ENCODE measurements at places on chromosomes 12 and 14.

DNA sequence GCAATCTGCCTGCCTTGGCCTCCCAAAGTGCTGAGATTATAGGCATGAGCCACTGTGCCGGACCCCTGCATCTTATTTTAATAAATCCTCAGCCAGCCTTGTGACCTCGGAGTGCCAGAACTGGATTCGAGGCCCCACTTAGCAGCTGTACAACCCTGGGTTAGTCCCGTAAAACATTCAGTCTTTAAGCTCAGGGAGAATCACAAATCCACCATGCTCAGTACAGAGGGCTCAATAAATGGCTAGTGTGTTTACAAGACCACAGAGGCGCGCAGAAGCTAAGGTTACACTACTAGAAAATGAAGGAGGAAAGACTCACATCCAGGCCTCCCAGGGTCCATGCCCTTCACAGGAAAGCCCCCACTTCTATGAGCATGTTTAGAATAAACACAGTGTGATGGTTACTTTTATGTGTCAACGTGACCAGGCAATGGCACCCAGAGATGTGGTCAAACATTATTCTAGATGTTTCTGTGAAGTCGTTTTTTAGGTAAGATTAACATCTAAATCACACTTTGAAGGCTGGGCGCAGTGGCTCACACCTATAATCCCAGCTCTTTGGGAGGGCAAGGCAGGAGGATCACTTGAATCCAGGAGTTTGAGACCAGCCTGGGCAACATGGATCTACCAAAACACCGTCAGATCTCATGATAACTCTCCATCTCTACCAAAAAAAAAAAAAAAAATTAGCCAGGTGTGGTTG lies 55.3 kb downstream of the CLMN start:
- DNase-seq: no peak

DNA sequence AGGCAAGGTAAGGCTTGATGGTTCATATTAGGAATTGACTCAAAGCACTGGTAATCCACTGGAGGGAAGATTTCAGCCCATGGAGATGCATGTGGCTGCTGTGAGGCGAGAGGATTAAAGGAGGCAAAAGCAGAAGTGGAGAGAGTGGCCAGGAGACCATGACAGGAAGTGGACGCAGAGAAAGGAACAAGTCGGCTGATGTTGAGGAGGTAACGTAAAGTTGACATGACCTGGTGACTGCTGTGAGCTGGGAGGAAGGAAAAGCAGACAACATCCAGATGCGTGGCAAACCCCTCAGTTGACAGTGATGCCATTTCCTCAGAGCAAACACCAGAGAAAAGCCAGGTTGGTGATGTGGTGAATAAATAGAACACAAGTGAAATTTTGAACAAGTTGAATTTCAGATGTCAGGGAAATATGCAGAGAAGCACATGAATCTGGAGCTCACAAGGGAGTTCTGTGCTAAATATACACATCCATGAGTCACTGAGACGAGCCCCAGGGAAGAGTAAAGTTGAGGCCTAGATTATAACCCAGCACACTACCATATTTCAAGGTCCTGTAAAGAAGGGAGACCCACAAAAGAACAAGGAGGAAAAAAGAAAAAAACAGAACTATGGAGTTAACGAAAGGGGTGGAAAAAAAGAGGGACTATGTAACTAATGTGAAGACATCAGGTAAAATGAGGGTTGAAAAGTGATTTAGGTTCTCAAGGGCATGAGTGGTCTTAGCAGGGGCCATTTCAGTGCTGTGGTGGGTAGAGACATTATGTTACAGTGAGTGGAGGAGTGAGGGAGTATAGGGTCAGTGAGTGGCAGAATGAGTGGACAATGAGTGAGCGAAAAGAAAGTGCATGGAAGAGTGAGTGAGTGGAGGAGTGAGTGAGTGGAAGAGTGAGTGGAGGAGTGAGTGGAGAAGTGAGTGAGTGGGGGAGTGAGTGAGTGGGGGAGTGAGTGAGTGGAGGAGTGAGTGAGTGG lies 61.6 kb upstream of the GZMB start:
- no peak for DNase-seq

- DNase-seq: no peak
These were observed 18.9 kb upstream of the CMKLR1 start for GRCh38 chr12:108357834-108358579.

DNA sequence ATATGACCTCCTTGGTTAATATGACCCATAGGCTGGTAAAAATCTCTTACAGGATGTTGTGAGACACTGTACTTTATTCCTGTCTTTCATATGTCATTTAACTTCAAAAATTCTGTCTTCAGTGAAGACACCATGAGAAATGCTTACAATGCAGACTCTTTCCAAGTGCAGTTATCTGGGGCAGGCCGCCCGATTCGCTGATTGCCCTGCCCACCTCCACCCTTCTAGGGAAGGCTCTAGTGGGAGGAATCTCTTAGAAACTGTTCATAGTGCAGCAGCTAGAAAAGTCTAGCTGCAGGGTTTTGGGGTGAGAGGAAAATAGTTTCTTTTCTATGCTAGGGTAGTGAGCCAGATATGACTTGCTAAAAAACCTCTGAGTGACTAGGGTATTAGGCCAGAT lies 15.0 kb upstream of the CIPC start:
- DNase-seq: no peak

- no peak for DNase-seq
These were observed 351.0 kb downstream of the NAV3 start for GRCh38 chr12:78181544-78182162.

- DNase-seq: no peak
These were observed 120.3 kb downstream of the FBXL14 start for GRCh38 chr12:1474041-1474573.

DNA sequence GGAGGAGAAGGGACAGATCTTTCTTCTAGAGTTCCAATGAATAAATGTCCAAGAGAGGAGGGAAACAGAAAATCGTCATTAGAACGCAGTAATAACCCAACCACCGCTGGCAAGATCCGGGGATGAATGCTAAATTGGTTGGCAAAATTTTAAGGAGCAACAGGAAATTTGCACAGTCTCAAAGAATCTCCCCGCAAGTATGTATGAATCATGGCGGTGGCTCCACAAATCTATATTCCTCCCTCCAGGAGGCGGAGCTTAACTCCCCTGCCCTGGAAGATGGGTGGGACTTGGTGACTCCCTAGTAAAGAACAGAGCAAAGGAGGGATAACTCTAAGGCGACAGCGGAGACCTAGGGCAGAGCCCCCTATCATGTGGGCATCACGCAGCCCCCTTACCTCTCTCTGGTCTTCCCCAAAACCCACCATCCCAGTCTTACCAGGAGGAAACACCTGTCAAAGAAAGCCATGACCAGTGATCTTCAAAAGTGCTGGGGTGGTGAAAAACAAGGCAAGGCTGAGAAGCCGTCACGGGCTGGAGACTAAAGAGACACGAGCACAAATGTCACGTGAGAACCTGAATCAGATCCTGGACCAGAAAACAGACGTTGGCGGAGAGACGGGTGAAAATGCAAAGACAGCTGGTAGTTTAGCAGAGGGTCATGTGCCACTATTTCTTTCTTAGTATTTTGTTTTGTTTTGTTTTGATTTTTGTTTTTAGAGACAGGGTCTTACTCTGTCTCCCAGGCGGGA lies 125.8 kb downstream of the NCOR2 start:
- no peak for DNase-seq

DNA sequence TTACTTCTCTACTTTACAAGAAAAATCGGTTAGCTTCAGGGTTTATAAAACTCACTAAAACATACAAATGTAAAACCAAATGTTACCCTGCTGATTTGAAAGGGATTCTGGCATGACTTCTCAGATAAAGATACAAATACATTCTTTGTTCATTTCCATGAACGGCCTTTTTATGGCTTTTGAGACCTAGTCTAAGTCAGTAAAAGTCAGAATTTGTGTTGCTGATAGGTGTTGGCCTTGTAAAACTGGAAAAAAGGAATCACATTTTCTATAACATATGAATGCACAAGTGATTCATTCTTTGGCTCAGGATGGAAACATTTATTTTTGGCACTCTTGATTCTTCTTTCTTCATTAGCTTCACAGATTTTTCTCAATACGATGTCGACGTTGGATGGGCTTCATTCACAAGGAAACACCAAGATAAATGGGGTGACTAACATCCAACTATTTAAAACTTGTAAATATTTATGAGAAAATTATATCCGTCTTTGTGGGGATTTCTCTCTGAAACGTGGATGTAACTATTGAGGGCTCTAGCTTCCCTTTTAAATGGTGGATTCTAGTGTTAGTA lies 27.0 kb upstream of the CPM start:
- DNase-seq: no peak

DNA sequence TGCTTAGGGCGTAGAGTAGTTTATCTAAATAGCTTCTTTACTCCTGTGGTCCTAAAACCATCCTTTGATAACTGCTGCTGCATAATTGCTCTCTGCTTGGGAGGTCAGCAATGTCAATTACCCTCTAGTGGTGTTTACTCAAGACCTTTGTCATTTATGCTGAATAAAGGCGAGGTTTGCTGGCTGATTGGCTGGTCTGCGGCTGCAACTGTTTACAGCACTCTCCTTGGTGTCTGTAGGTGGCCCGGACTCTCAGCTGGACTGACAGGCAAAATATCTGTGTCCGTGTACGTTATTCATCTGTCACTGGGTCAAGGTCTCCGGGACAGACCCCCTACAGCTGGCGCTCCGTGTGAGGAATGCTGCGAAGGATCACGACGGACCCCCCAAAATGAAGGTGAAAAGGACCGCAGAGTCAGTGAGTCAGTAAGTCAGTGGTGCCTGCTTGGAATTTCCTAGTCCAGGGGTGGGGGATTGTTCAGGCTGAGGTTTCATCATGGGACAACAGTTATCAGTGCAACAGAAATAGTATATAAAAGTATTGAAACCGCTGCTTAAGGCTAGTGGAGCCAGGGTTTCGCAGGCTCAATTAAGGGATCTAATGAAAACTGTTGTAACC lies 253.3 kb upstream of the DIO2 start:
- no peak for DNase-seq

DNA sequence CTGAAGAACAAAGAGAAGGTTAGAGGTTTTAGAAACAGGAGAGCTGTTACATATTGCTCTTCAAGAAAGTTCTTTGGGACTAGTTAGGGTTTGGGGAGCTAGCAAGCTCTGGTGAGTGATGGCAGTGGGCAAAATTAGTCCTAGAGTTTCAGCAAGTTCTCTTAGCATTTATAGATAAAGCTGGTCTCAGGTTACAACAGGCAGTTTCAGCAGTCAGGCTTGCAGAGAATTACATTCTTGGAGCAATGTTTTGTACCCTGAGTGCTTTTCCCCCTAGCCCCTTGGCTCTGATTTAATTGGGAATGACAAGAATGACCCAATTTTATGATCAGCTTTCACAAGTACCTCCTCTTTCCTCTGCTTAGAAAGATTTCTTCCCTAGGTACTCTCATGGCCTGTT lies 21.4 kb upstream of the EID3 start:
- no peak for DNase-seq

DNA sequence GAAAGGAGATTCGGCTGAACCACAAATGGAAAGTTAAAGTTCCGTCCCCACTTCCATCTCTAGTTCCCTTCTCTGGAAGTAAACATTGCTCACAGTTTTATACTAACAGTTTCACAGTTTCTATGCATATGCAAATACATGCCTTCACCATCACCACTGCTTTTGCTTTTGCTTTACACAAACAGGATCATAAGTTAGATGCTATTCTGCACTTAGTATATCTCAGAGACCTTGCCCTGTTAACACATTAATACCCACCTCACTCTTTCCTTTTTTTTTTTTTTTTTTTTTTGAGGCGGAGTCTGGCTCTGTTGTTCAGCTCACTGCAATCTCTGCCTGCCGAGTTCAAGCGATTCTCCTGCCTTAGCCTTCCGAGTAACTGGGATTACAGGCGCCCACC lies 890 bp downstream of the TEP1 start:
- DNase-seq: no peak

GRCh38 chr12:78343657-78344056 lies 513.0 kb downstream of the NAV3 start:
- no peak for DNase-seq

GRCh38 chr14:34055157-34055950 lies 104.5 kb upstream of the EGLN3 start:
- no peak for DNase-seq

- DNase-seq: no peak
These were observed 75.4 kb downstream of the WDR20 start for GRCh38 chr14:102215071-102215470.

DNA sequence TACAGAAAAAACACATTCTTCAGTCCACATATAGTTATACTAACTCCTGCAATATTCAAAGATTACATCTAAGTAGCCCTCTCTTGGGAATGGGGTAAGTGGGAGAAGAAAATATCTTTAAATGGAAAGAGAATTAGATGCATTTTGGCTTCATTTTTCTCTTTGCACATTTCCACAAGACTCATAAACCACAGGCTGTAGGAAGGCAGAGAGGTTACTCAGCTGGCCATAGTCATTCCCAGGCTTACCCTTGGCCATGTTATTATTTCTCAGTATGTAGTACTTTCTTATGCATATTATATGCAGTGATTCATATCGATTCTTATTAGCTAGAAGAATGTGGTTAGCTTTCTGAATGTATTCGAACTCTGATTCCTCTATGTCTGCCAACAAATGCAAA lies 92.2 kb downstream of the PTPRR start:
- no peak for DNase-seq

GRCh38 chr14:54381821-54382220 lies 15.0 kb upstream of the CDKN3 start:
- DNase-seq: no peak

DNA sequence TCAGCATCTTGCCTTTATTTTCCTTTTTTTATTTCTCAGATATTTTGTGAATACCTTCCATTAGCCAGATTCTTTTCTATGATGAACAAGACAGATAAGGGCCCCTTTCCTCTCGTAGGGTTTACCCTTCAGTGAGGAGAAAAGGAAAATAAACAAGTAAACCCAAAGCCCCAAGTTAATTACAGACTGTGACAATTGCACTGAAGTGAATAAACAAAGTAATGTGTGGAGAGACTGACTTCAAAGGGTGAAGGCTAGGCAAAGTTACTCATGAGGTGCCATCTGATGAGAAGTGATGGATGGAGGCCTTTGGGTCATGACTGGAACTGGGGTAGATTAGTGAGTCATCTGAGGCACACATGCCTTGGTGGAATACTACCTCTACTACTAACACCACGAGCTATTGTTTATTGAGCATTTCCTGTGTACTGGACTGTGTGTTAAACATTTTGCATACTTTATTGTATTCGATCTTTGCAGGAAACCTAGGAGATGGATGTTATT lies 143.4 kb upstream of the PRICKLE1 start:
- DNase-seq: no peak

DNA sequence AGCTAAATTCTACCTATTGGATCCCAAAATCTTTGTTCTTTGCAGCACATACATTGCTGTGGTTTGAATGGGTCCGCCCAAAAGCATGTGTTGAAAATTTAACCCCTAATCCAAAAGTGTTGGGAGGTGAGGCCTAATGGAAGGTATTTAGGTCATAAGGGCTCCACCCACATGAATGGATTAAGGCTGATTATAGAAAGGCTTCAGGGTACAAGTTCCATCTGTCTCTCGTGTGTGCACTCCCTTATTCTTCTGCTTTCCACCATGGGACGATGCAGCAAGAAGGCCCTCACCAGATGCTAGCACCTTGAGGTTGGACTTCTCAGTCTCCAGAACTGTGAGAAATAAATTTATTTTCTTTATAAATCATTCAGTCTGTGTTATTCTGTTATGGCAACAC lies 190.9 kb downstream of the SOX5 start:
- DNase-seq: no peak

- DNase-seq: no peak
These were observed 364.5 kb downstream of the PDZRN4 start for GRCh38 chr12:41552588-41552987.

GRCh38 chr14:104967386-104968152 lies 10.6 kb downstream of the AHNAK2 start:
- DNase-seq: no peak
